CD4-positive, alpha-beta T cell treated with Interleukin-10 for 1 hour (primary cell): ENCODE measurements at places on chromosomes 3 and 15.

DNA sequence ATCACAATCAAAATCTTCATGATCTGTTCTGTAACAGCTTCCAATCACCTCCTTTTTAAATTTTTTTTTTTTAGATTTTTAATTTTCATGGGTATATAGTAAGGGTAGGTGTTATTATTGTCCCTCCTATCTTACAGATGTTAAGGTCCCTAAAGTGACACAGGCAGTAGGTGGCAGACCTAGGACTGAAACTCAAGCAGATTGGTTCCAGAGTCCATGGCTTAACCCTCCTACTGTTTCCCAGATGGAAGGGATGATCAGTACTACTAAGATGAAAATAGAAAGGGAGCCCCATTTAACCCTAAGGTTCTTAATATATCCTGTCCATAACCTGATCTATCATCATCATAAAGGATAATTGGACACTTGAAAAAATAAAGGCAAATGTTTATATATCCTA, 57.1 kb downstream of the CHAC1 start:
- no peak for DNase-seq

- DNase-seq = no peak
These were observed 90.6 kb downstream of the ZNF621 start for GRCh38 chr3:40615110-40615915.

GRCh38 chr3:141275511-141275910, 43.9 kb downstream of the PXYLP1 start:
- no peak for DNase-seq

DNA sequence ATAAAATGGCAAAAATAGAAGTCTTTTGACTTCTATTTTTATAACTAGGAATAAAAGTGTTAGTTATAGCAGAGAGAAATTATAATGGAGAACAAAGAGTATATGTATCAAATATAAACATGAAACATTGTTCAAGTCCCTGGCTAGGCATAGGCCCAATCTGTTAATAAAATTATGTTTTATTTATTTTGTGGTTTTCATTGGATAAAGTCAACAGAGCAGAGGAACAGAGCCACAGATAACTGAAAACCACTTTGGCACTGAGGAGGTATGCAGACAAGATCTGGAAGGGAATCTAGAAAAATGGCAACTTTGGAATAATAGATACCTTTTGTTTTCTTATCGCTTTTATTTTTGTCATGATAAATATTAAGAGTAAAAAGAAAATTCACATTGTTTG, 50.4 kb upstream of the ICE2 start:
- DNase-seq = no peak

- no peak for DNase-seq
These were observed 107.5 kb upstream of the GALNT15 start for GRCh38 chr3:16066975-16067374.

DNA sequence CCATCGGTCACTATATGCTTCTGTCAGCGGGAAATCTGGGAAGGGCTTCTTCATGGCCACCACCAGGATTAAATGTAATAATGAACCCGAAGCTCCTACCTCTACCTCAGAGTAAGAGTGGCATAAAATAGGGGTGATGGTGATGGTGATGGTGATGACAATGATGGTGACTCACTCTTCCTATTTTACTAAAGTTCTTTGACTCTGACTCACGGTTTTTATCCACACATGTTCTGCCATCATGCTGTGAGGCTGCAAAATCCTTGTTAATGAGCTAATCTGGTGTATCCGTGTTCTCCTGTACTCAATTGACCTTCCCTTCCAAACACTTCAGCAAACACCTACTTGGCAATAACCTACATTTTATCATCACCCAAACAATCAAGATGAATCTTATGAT, 18.3 kb upstream of the FOXP1 start:
- DNase-seq = no peak

- DNase-seq = no peak
These were observed 2.1 kb upstream of the GTF2A2 start for GRCh38 chr15:59659366-59659765.

DNA sequence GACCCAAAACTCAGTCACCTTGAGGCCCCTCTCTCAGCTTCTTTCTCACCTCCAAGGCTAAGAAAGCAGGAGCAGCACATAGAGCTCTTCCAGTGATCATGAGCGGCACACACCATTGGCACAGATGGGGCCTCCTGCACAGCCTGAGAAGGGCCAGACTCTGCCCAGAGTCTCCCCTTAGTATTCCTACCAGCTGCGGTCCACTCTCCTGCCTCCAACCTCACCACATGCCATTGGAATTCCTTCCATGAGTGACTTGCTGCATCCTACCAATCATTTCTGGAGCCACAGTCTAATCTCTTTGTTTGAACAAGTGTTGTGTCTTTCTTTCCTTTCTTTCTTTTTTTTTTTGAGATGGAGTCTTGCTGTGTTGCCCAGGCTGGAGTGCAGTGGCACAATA, 39.3 kb downstream of the CDCP1 start:
- DNase-seq = no peak

- DNase-seq = no peak
These were observed 130.6 kb upstream of the ZBED2 start for GRCh38 chr3:111725706-111726105.

DNA sequence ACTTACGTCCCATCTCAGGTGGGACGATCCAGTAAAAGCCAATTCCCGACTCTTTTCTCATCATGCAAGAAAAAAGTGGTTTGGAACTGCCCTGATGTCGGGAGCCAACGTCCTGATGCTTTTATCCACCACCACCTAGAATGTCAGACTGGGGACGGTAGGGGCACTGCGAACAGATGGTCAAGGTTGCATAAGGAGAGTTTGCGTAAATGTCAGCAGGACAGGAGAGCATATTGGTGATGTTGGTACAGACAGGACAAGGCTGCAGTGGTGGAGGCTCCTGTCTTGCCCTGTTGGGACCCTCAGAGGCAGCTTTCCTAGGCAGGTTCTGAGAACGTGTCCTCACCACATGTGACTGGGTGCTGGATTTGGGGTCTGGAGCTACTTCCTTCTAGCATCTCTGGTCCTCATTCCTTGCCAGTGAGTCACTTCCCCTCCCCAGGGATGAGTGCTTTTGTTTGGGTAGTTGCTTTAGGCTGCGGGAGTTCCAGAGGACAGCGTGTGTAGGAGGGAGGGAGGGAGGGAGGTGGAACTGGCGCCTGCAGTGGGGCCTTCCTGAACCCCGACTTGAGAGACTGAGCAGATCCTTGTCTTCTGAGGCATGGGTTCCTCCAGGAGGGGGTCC, 21.0 kb downstream of the THSD4 start:
- no peak for DNase-seq

- DNase-seq = no peak
These were observed 9.2 kb upstream of the DCUN1D1 start for GRCh38 chr3:182989566-182989965.

DNA sequence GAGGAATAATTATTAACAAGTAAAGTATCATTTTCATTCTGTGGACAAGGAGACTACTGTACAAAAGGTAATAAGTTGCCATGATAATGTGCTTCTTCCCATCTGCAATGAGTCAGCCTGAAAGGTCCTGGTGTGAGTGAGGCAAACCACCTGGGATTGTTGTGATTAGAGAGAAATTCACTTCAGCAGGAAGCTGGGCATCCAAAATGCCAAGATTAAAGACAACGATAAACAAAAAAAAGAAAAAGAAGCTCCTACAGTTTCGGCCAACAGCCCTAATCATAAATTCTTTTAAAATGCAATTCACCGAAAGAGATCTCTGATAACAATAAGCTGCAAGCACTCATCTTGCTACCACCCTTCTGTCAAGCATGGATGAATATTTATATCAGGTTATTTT, 507.8 kb downstream of the TUSC7 start:
- no peak for DNase-seq

- DNase-seq = no peak
These were observed 675.2 kb downstream of the AGBL1 start for GRCh38 chr15:86754846-86755245.

DNA sequence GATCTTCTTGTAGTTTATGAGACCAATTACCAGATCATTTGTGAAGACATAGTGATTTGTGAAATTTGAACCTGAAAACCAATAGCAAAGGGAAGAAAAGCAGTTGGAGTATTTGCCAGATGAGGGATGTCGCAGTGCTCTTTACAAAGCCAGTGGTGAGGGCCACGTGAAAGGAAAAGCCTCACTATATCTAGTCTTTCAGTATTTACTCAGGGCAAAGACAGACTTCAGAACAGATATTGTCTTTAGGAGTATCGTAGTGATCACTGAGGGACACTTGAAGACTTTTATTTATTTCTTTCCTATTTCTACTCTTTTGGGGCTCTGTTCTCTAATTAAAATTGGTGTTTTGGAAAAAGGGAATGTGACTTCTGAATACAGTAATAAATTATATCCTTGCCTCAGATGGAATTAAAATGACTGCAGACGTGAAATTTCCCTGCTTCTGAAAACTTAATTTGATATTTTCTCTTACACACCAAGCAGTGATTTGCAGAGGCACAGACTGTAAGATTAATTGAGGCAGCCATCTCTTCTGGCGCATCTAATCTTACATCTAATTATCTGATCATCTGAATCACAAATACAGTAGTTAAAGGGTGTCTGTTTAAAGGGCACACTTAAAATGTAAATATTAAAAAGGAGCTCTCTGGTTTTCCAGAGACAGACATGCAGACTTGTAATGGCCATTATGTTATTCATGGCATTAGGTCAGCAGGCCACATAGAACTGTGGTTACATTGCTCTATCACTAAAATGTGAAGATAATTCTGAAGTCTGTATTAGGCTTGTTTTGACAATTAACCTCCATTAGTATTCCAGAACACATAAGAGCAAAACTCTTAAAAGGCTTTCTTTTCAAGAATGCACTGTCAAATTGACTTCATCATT, 193.0 kb upstream of the GOLIM4 start:
- no peak for DNase-seq

DNA sequence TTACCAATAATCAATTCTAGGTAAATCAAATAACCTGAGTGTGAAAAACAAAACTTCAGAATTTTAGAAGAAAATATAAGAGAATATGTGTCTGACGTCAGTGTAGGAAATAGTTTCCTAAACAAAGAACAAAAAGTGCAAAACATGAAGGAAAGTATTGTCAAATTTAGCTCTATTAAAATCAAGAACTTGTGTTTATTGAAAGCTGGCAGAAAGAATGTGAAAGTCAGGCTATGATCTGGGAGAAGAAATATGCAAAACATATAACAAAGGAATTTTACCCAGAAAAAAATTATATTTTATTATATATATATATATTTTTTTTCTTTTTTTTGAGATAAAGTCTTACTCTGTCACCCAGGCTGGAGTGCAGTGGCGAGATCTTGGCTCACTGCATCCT, 129.1 kb upstream of the ANKRD28 start:
- DNase-seq = no peak

DNA sequence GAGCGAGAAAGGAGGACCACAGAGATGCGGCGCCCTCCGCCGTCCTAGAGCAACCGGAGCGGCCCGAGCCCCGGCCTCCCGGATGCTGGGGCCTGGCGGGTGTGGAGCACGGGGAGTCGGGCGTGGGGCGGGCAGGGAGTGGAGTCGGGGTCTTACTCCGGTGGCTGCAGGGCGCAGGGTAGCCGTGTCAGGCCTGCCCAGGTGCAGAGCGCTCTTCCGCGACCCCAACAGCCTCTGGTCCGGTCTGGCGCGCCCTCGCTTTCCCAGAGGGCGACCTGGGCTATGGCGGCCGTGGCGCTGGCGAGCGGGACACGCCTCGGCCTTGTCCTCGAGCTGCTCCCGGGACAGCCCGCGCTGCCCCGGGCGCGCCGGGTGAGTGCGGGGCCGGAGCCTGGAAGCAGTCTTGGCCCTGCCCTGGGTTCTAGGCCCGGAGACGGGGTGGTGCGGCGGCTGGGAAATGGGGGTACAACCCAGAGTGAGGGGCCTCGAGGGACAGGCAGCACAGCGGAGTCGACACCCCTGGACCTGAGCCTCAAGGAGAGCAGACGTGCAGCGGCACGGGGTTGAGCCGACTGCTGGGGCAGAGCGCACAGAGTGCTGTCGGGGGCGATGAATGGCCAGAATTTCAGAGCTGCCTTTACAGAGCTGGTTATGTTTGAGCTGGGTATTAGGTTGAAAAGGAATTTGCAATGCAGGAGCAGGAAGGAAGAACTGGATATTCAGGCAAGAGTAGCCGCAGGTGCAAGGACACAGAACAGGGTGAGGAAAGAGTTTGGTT, at the start of gene ZNF662:
Gene ZNF662 (plus strand): TSS at position 73 of the 778 bp plus-strand sequence. CDS start 1,973 bp downstream, outside the sequence.
- peak; percentile 3 for DNase-seq

DNA sequence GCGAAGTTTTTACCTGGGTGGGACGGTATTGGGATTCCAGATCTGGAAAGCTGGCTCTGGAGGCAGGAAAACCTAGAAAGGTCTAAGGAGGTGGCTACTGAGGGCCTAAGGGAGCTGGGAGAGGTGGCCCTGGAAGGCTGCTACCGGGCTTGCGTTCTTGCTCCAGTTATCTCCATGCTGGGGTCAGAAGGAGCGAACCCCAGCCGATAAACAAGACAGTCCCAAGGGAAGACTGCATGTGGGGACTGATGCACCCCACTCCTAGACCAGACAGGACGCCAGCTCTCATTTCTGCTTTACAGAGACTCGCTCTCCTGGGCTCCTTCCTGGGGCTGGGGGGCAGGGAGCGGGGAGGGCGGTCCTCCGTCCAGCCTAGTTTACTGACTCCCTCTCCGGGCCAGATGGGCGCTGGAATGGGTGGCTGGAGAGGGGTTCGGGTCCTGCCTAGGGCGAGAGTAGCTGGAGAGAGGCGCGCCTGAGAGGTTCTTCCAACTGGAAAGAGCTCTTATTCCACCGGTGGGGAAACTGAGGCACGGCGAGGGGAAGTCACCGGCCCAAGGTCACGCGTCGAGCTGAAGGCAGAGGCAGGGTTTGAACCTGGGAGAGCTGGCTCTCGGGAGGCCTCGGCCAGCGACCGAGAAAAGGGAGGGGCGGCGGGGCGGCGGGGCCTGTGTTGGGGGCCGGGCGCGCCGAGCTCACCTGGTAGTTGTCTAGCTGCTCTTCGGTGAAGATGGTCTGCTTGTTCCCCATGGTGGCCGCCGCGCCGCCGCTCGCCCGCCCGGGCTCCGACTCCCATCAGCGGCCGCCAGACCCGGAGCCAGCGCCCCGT, 565 bp downstream of the CIB2 start:
- no peak for DNase-seq

GRCh38 chr3:184584464-184584891, 22.9 kb downstream of the EPHB3 start:
- DNase-seq = no peak

DNA sequence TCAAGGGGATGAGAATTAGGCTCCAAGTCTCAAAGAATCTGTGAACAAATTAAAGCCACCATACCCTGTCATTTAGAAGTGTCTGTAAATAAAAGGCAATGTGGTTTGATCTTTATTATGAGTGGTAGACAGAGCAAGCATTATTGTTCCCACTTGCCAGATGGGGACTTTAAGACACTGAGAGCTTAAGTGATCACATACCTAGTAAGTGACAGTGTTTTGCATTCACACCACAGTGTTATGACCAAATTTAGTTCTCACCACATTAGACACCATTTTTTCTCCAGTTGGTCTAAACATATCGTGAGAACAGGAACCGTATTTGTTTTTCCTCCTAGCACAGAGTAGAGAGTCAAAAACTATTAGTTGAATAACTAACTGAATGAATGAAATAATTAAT, 13.2 kb upstream of the ZBED2 start:
- DNase-seq = peak; percentile 37

DNA sequence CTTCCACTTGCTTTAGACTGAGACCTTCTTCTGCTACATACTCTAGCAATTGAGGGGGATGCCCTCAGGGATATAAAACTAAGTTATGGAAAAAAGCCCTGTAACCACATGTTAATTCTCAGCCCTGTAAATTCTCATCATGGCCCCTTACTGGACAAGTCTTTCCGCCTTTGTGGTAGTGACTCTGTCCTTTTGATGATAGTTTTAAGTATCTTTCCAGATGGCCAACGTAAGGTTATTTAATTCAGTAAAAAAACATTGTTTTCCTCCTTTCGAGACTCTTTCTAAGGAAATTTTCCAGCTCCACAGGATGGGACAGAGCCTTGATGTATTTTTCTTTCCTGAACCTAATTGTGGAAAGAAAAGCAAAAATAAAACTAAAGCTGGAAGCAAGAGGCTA, 25.3 kb upstream of the TM4SF4 start:
- no peak for DNase-seq
